NCI-H1048 (cell line): ENCODE measurements at places on chromosomes 12 and 14.

GRCh38 chr12:5997260-5997659, 52.2 kb upstream of the ANO2 start:
- DNase-seq = no peak

DNA sequence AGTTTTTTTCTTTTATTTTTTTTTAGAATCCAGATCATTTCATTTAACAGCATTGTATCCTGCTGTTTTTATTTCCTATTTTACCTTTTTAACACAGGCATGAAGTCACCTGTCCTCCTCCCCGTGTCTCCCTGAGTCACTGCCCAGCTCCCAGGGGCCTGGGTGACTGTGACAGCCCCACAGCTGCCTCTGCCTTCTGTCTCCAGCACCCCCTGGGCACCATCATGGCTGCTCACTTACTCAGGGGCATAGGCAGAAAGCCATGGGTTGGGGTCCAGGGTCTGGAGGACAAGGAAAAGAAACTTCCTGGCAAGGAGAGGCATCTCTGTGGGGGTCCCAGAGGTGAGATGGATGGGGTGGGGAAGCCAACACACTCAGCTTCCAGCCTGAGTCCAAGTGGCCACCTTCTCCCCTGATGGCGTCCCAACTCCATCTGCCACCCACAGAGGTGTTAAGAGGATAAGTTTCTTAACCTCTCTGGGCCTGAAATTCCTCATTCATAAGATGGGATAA, 25.3 kb downstream of the TMEM63C start:
- no peak for DNase-seq

DNA sequence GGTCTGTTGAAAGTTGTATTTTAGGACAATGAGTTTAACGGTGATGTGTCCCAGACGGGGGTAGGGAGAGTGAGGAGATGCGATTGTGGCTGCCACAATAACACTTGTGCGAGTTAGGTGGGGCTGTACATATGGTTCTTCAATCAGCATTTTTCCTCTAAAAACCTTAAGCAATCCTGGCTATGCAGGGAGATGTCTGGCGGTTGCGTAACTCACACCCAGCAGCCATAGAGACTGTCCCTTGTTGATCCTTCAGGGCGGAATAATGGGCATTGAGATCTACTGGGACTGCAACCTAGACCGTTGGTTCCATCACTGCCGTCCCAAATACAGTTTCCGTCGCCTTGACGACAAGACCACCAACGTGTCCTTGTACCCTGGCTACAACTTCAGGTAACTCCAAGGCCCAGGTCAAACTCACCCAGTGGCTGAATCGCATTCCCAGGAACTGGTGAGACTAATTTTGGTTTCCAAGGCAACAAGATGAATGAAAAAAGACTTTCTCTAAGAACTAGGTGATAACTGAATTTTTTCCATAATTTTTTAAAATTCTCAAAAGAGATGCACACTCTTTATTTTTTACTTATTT, 34.6 kb downstream of the P2RX7 start:
- DNase-seq = no peak

GRCh38 chr12:26690601-26691000, 142.4 kb downstream of the ITPR2 start:
- DNase-seq = no peak

- DNase-seq = no peak
Measured at GRCh38 chr12:86230516-86231146, 25.6 kb downstream of the MGAT4C start.

GRCh38 chr14:70707138-70708038, 65.7 kb downstream of the TTC9 start:
- DNase-seq = no peak

DNA sequence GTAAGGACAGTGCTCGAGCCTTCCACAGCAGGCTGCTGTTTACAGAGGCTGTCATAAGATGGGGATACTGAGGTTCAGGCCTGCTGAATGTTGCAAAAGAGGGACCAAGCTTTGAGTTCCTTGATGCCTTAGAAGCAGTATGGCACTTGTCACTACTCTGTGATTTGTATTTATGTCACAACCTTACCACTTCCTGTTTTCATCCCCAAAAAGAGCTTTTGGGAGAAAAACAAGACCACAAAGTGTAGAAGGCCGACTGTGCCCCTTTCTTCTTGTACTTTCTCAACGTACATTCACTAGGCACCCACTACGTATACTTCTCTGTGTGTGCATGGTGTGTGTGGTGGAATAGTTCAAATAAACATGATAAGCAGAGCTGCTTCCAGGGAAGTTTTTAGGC, 90.1 kb downstream of the DRAM1 start:
- DNase-seq = no peak

DNA sequence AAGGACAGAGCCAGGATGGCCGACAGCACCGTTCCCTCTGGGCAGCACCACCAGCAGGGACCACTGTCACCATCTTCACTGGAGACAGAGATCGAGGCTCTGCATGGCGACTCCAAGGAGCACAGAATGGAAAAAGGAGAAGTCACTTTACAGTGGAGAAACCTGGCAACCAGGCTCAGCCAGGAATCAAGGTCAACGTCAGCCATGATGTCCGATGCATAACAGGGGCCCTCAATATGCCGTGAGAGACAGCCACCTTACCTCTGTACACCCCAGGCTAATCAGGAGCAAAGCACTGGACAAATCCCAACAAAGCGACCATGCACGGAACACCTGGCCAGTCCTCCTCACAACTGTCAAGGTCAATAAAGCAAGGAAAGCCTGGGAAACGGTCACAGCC, 20.6 kb upstream of the SFSWAP start:
- DNase-seq = no peak

- no peak for DNase-seq
Measured at GRCh38 chr14:98230411-98230810, 1041.6 kb downstream of the BCL11B start.

- DNase-seq = no peak
Measured at GRCh38 chr12:112017041-112017440, 3.8 kb downstream of the ERP29 start.

GRCh38 chr14:50978888-50979287, 34.6 kb upstream of the PYGL start:
- DNase-seq = no peak

- DNase-seq = no peak
Measured at GRCh38 chr12:7075939-7076338, 15.4 kb downstream of the C1S start.

DNA sequence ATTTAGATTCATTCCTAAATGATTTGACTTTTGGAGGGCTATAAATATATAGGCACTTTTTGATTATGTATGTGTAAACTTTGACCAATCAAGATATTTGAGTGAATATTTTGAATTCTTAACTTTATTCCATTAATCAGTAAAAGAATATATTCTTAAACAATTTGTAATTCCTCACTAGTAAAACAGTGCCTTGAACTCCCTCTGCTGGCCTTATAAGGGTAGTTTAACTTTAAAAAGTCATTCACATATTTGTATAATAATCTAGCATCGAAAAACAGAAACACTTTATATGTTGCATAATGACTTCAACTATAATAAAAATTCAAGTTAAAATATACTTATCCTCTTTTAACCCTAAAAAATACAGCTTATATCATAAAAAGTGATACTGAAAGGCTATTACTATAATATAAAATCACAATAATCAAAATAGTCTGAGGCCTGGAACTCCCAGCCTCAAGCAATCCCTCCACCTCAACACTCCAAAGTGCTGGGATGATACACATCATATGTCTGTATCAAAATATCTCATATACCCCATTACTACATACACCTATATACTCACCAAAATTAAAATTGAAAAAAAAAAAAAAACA, 31.2 kb downstream of the CCDC59 start:
- no peak for DNase-seq
